HCEC 1CT (cell line): ENCODE measurements at places on chromosomes 6 and 20.

DNA sequence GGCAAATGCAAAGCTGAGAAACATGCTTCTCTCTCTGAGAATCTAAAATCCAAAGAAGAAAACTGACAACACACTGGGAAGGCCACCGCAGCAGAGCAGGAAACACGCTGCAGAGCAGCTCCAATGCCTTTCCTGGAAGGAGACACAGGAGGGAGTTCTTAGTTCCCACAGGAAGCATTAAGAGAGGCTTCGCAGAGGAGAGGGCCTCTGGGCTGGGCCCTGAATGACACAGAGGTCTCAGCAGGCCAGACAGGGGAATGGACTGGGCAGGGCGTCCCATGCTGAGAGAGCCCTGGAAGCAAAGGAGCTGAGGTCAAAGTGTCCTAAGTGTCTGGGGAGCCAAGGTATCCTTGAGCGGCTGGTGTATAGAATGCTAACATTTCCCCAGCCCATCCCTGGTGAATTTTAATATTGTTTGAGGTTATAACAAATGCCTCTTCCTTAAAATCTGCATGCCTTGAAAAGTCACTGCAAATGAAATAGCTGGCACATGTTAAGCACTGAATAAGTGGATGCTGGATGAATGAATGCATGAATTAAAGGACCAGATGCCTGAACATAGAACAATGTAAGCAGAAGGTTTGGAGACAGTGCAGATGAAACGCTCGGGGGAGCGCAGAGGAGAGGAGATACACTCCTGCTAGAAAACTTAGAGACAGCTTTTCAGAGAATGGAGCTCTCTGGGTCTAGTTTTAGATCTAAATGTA, 110.0 kb upstream of the SYNDIG1 start:
- DNase-seq = no peak

DNA sequence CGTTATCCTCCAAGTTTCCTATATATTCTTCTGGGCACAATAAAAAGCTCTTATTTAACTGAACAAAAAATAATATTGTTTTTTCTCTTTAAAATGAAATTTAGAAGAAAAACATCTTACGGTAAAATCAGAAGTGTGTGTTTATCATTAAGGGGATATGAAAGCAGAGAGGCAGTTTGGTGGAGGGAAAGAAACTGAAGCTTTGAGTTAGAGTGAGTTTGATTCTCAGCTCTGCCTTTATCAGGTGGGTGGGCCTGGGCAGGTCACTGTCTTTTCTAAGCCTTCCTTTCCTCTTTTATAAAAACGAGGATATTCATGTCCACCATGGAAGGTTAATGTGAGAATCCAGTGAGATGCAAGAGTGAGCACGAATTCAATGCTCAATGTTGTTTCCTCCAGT, 379.8 kb upstream of the CNR1 start:
- DNase-seq = no peak

GRCh38 chr6:153145591-153145990, 14.5 kb upstream of the RGS17 start:
- DNase-seq = no peak

GRCh38 chr20:37421060-37421905, 75.3 kb downstream of the SRC start:
- no peak for DNase-seq

GRCh38 chr20:36477475-36477874, 63.8 kb upstream of the MYL9 start:
- no peak for DNase-seq

- DNase-seq = no peak
Observed at GRCh38 chr6:146908786-146909185, 295.4 kb upstream of the STXBP5 start.

DNA sequence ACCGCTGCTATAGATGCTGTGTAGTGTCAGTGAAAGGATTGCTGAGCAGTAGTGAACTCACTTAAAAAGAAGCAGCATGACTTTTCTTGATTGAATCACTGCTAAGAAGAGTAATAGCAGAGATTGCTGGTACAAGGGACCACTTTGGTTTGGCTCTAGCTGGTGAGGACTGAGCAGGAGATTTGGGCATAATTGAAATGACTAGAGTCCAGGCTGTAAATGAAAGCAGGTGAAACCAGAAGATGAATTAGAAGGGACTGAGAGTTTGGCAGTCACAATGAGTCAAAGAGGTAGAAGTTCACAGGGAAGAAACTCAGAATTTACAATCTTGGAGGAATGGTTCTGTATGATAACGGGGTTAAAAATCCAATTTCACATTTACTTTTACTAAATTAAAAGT, 19.1 kb upstream of the REV3L start:
- no peak for DNase-seq

GRCh38 chr6:24147511-24148153, 21.6 kb downstream of the NRSN1 start:
- no peak for DNase-seq

DNA sequence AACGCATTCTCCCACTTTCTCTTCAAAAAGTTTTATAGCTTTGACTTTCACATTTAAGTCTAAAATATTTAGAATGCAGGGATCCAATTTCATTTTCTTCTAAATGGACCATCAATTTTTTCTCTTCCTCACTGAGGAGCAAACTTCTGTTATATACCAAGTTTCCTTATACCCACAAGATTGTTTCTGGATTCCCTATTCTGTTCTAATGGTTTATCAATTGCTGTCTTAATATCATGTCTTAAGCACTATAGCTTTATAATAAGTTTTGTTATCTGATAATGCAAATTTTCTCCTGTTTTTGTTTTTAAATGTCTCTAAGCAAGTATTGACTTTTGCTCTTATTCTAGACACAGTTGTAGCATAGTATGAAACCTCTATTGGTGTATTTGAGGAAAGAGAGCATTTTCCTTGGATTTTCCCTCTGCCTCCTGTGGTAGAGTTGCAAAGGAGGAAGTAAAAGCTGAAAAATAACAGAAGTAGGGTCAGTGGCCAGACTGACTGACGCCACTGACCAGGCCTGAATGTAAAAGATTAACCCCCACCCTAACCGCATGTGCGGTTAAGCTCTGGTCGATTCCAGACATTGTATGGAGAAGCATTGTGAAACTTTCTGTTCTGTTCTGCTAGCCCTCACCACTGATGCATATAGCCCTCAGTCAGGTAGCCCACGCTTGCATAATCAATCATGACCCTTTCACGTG, 40.3 kb downstream of the GPX5 start:
- DNase-seq = no peak

DNA sequence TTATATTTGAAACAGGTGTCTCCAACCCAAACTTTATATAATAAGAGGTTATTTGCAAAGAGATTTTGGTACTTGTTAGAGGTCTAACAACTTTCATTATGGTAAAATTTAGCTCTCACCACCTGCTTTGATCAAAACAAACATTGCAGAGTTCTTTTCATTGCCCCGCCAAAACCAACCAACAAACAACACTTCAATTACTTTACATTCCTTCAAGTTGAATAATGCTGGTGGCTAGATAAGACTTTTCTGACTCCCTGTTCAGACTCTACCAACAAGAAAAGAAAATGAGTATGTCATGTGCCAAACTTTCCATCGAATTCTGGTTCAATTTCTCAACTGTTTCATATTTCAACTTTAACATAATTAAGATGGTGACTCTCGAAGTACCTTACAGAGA, 311.1 kb downstream of the ADGRG6 start:
- DNase-seq = no peak

- DNase-seq = no peak
Observed at GRCh38 chr6:53244958-53245357, 96.3 kb upstream of the GCM1 start.

DNA sequence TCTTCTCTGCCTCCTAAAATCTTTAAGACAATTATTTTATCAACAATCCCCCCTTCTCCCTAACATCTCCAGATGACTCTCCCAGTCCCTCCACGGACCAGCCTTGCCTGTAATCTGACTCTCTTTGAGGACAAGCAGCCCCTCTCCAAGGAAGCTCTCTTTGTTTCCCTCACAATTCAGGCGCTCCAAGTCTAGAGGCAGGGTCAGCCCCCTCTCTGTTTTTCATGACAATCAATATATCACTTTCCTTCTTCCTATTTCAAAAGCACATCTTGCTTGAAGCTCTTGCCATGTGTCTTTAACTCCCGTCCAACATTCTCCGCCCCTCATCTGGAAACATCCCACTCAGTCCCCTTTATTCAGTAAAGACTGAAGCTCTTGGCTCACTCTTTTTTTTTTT, 393.4 kb upstream of the SULF2 start:
- no peak for DNase-seq

GRCh38 chr6:161598896-161599295, 325.0 kb upstream of the AGPAT4 start:
- no peak for DNase-seq

DNA sequence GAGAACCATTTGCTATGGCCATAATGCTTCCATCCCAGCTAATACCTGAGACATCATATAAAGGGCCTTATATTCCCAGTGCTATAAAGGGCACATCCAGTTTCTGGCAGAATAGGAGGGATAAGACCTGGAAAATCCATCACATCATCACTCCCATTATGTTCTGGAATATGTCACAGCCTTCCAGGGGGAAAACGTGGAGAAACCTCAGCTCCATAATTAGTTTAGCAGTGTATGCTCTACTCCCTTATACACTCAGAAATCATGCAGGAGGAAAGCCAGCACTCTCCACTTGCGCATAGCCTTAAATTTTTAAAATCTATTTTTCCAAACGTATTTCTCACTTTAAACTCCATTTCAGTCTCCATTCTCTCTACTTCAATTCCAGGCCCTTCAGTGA, 140.9 kb downstream of the ADGB start:
- no peak for DNase-seq

DNA sequence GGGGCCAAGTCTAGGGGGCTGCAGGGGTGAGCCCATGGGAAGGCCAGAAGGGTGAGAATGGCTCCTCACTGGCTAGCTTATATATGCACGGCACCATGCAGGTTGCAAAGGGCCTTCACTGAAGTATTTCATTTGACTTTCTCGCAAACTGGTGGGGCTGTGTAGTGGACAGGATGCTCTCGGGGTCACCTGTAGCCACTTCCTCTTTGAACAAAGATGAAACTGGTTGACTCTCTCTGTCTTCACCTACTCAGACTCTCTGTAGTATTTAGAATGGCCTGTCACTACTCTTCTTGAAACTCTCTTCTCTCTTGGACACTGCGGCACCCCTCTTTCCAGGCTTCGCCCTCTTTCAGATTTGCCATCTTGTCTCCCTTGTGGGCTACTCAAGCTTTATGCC, 560.5 kb downstream of the PKHD1 start:
- DNase-seq = no peak

GRCh38 chr20:17619351-17620093, 49.6 kb downstream of the DSTN start:
- no peak for DNase-seq

DNA sequence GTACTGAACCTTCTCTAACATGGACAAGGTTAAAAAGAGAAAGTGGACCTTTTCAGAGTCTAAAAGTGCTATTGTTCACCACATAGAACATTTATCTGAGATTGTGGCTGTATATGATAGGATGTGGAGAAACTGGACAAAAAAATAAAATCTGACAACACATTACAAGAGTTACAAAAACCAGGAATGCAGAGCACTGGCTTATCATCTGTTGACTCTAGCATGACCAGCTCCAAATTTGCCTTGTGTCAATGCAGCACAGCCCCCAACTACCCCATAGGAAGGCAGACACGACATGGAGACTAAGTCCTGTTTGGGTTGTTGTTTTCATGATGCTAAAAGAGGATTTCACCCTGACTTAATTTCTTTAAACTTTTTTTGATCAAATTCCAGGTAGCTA, 436.9 kb upstream of the MARCKS start:
- no peak for DNase-seq

GRCh38 chr20:50297498-50298376, 107.1 kb downstream of the CEBPB start:
- no peak for DNase-seq

DNA sequence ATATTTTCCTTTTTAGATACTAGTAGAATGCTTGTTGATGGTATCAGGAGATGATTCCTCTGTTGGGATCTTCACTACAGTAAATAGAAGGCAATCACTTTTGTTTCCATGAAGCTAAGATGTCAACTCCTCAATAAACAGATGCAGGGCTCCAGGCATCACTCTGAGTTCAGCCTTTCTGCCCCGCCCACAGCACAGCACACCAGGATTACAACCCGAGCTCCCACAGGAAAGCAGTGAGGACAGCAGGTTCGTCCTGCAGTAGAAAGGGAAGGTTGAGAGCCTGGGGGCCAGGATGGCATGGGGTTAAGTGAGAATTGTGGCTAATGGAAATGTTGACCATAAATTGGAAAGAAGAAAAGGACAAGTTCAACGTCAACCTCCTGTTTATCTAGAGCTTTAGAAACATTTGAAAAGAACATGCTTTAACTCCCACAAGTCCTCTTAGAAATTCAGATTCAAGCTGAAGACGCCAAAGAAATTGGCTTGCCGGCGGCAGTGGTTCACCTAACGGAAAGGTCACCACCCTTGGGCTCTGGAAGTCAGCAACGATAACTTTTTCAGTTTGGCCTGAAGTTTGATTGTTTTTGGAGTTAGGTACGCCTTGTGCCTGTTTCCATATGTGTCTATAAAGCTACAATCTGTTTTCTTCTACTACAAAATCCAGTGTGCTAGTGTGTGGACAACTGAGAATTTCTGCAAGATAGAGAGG, 144.4 kb upstream of the PDE10A start:
- no peak for DNase-seq

DNA sequence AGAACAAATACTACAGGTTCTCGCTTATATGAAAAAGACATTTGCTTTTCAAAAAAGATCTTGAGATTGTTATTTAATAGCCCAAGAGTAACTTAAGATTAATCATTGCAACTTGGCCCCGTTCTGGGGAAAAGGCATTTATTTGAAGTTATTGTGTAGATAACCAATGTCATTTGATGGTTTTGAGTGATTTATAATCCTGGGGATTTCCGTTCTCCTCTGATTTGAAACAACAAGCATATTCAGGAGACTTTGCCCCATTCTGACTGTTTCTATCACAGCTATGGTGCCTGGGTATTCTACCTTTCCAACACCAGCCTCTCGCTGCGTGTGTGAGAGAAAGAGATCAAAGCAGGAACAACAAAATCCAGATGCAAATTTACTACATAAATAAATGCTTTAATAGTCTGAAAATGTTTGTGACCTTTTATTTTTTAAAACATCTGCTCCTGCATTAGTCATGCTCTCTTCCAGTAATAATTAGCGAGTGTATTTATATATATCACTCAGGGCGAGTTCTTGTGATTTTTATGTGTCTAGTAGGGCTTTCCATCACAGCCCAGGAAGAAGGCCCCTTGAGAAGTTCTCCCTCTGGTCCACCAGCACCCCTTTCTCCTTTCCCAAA, 197.9 kb upstream of the FOXQ1 start:
- DNase-seq = no peak

DNA sequence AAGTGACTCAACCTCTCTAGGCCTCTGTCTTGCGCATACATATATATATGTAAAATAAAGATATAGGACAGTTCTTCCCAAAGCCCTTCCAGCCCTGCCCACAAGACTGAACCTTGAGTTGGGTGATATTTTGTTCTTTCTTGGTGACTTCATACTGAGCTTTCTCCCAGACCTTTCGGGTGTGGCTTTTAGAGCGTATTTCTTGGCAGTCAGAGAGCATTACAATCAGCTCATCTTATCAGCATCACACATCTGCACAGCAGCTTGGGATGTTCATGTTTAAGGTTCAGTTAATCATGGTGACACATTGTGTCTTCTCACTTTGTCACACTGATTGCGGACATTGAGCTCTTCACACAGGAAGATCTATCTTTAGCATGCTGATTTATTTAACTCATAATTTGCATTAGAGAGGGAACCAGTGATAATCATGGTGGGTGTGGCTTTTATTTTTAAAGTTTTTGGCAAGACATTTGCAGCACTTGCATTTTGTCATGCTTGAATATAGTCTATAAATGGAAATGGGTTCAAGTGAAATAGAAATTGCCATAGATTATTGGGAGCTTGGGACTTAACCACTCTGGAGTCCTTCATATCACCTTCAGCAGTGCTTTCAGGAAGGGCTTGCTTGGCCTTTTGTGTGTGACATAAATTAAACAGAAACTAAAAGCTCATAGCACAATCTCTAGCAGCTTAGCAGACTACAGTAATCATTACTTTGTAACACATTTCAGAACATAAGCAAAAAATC, 8.3 kb downstream of the KIF3B start:
- DNase-seq = no peak
